ENCODE measurements at places on chromosomes 12 and 14. TPM values are rescaled to one million over a fixed set of nuclear protein-coding genes. Genes with fewer than 3 reads are reported as not detected.

The HELB gene
- total RNA-seq = 2.3 TPM

GRCh38 chr14:63624701-63625100 lies 17.0 kb downstream of the WDR89 start:
- no peak overlapping the region for H3K4me3 ChIP-seq
- no peaks in the 10 kb centered on the region for H3K27me3 ChIP-seq
- no peaks in the 10 kb centered on the region for H3K4me1 ChIP-seq

- no peaks in the 10 kb centered on the region for H3K36me3 ChIP-seq
- no peaks in the 10 kb centered on the region for H3K4me1 ChIP-seq
- H3K4me3 ChIP-seq = no peak overlapping the region
- no peak for DNase-seq
Observed at GRCh38 chr12:50041062-50041860, 16.0 kb upstream of the RACGAP1 start.

GRCh38 chr12:100120355-100120754 lies 22.3 kb downstream of the BLTP3B start:
- no peak overlapping the region for H3K4me3 ChIP-seq
- H3K27me3 ChIP-seq = no peaks in the 10 kb centered on the region
- peaks cover 7% of the 10 kb centered on the region for H3K4me1 ChIP-seq
- H3K27ac ChIP-seq = no peak overlapping the region
- H3K36me3 ChIP-seq = no peaks in the 10 kb centered on the region

Data from SJSA1 (cell line).